ENCODE measurements at places on chromosomes 7 and 10.
A peak's percentile ranks its signal among the peaks of the same experiment; 100 is the strongest.

GRCh38 chr10:126787201-126787600 is 116.7 kb upstream of the C10orf90 start:
- no peak for ATAC-seq

DNA sequence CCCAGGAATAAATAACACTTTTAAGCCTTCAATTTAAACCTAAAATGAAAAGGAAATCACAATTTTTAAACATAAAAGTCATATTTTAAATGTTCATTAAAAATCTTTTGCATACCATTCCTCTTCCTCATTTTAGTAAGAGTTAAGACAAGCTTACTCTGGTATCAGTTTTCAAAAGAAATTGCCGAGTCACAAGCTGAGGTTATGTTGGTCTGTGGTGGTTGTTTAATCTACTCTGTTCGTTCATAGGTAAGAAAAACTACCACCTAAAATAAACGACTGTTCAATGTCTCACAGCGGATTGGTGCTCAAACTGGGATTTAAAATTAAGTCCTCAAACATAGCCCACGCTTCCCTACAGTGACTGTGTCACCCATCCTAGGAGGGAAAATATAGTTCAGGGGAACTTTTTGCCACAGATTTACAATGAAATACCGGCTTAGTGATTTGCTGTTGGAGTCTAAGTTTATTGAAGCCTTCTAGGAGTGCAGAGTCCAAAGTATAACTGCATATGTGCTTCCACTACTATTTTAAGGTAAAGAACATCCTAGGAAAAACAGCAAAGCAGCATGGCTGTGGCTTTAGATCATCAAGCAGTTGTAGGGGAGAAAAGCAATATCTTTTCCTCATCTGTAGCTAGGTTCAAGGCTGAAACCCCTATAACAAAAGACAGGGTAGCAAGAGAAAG is 61.1 kb downstream of the GNAT3 start:
- ATAC-seq, result no peak

DNA sequence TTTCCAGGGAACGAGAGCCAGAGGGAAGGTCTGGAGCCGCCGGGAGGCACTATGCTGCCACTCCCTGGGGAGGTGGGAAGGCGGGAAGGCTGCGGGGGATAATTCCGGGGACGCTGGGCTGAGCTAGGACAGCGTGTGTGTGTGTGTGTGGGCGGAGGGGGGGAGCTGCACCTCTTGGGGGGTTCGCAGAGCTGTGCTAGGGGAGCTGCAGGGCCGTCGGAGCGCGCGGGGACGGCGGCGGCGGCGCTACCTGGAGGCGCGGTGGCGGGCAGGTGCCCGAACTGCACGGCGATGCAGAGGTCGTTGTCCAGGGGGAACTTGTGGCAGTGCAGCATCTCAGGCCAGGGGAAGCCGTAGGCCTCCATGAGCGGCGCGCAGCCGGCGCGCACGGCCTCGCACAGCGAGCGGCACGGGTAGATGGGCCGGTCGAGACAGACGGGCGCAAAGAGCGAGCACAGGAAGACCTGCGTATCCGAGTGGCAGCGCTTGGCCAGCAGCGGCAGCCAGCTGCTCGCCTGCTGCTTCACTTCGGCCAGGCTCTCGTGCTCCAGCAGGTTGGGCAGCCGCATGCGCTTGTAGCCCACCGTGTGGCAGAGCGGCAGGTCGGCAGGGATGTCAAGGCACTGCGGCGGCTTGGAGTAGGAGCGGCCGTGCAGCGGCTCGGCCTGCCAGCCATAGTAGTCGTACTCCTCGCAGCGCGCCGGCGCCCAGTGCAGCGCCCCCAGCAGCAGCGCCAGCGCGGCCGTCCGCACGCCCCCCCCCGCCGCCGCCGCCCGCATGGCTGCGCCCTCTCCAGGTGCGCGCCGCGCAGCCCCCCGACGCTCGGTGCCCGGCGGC is 526 bp downstream of the SFRP5 start:
- peak; percentile 28 for ATAC-seq

DNA sequence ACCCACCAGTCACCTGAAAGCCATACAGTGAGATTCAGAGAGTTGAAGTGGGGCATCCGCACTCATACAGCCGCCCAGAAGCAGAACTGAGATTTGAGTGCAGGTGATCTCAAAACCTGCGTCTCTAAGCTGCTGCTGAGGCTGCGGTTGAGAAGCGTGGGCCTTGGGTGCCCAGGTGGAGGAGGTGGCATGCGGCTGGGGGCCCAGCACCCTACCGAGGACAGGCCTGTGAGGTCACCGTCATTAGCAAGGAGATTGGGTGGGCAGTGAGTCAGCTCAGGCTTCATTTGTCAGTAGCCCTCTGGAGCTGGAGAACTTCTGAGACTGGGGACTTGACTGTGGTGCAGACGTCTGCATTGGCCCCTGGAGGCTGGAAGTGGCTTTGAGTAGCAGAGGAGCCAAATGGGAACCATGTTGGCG is 29.8 kb downstream of the ZMIZ1 start:
- ATAC-seq, result no peak

GRCh38 chr7:96591900-96592676 is 117.6 kb downstream of the SEM1 start:
- no peak for ATAC-seq

- ATAC-seq, result no peak
Measured at GRCh38 chr10:44512431-44513022, 127.6 kb upstream of the CXCL12 start.

DNA sequence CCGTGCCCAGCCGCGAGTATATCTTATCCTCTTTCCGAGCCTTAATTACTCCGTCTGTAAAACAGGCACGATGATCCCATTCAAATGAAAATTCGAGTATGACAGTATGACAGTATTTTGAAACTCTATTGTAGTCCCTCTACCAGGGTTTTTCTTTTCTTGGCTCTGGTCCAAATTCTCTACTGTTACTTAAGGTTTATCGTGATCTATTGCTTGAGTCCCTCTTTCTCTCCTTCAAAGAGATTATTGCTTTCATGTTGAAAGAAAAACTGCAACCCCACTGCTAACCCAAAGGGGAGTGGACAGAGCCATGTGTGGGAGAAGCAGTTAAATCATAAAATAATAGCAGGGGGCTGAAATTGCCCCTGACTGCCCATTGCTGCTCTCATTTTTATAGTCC is 1156.6 kb upstream of the AUTS2 start:
- no peak for ATAC-seq

GRCh38 chr10:118970770-118971169 is 58.7 kb upstream of the NANOS1 start:
- no peak for ATAC-seq

DNA sequence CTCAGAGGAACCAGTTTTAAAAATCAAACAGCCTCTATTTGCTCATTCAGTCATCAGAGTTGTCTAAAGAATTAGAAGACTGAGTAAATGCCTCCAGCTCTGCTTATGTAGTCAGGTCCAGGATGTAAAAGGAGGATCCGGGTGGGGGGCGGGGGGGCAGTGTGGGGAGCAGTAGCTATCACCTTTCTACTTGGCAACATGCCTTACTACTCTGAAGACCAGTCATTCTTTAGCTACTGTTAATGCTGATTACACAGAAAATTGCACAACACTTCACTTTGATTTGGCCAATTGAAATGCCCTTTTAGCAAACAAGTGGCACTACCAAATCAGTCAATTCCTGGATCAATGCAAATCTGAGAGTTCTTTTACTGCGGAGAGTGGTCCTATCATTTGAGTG is 164.2 kb downstream of the NXPH1 start:
- ATAC-seq, result no peak

- ATAC-seq, result no peak
Measured at GRCh38 chr10:102781090-102781920, 37.6 kb downstream of the WBP1L start.

DNA sequence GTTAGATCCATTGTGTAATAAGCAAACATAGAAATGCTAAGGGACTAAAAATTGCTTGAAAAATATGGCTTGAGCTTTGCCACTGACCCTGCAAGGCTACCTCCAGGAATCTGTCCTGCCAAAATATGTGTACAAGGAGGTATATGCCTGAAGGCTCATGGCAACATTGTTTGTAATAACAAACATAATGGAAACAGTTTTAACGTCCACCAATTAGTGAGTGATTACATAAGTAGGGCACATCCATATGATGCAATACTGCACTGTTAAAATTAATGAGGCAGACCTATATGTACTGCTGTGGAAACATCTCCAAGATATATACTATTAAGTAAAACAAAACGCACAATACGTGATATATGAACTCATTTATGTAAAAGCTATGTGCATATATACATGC is 13.1 kb upstream of the GOT1 start:
- no peak for ATAC-seq

- peak; percentile 91 for ATAC-seq
Measured at GRCh38 chr10:80530251-80530650, 7.5 kb upstream of the SH2D4B start.

- no peak for ATAC-seq
Measured at GRCh38 chr10:131880016-131880590, 20.7 kb upstream of the PPP2R2D start.

DNA sequence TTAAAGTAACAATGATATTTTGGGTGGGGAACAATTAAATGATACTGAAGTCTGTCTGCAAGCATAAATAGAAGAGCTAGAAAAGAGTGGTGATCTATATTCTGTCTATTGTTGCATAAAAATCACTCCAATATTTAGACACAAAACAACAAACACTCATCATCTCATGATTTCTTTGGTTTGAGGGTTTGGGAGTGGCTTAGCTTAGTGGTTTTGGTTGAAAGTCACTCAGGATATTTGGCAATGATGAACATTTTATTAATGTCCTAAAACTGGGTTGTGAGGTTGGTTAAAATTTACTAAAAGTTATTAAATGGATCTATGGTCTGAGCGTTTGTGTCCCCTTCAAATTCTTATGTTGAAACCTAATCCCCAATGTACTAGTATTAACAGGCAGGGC is 54.7 kb upstream of the EGFR start:
- no peak for ATAC-seq

GRCh38 chr10:94083662-94084265 is 90.0 kb downstream of the PLCE1 start:
- ATAC-seq, result no peak

DNA sequence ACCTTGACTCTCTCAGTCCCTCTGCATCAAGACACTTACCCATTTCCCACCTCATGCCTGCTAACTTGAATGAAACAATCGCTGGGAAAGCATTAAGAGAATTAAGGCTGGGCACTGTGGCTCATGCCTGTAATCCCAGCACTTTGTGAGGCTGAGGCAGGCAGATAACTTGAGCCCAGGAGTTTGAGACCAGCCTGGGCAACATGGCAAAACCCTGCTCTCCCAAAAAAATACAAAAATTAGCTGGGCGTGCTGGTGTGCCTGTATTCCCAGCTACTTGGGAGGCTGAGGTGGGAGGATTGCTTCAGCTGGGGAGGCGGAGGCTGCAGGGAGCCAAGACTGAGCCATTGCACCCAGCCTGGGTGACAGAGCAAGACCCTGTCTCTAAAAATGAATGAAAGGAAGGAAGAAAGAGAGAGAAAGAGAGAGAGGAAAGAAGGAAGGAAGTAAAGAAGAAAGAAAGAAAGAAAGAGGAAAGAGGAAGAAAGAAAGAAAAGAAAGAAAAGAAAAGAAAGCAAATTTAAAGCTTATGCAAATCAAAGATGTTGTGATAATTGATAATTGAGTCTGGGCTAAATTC is 646 bp downstream of the SERPINE1 start:
- no peak for ATAC-seq

GRCh38 chr7:150993511-150993910 is 2.7 kb downstream of the NOS3 start:
- ATAC-seq, result no peak

DNA sequence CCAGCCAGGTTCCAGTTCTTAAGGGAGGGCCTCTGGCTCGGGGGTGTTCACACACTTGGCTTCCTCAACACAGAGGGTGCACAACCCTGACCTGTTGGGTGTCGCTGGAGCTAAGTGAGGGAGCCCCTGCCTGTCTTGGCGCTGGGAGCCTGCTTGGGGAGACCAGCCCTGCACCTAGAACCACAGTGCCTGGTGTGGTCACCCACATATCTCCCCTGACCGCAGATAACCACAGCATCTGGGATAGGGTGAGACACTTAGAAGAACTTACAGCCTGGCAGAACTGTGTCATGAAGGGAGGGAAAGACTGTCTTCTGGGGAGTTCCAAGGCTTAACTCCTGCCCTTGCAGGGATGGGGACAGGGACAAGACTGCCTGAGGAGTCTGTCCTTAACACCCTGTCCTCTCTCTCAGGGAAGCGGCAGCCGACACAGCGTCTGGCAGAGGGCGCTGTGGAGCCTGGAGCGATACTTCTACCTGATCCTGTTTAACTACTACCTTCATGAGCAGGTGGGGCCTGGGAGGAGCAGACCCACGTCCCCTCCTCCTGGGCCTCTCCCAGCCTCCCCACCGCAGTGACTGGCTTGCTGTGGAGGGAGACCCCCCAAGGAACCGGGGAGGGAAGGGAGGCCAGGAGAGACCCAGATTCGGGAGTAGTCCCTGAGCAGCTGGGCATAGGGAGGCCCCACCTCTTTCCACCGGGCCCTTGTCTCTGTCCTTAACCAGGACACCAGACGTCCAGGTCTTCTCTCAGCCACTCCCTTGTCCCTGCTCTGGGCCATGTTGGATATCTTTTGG is 59.0 kb downstream of the PALD1 start:
- ATAC-seq, result peak; percentile 35
